Myocyte (in vitro differentiated cells): ENCODE measurements at places on chromosomes 5 and 9.

- DNase-seq: no peak
Measured at GRCh38 chr5:135843571-135844337, 9.3 kb downstream of the SLC25A48 start.

DNA sequence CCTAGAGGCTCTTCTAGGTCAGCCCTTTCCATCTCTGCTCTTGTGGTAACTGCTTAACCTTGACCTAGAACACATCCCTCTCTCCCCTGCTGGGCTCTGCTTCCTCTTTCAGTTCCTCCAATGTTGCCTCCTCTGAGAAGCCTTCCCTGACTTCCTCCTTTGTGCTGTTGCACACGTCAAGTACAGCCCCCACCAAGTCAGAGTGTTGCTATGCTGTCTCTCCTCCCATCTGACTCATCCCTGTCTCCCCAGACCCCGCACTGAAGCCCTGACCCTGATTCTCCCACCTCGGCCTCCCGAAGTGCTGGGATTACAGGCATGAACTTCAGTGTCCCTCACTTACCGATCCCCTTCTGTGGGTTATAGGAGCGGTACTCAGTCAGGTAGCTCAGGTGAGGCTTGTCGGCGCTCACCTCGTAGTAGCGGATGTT, 10.4 kb upstream of the TRIM14 start:
- DNase-seq: no peak

- DNase-seq: no peak
Measured at GRCh38 chr5:57791875-57792274, 309.3 kb upstream of the ACTBL2 start.

DNA sequence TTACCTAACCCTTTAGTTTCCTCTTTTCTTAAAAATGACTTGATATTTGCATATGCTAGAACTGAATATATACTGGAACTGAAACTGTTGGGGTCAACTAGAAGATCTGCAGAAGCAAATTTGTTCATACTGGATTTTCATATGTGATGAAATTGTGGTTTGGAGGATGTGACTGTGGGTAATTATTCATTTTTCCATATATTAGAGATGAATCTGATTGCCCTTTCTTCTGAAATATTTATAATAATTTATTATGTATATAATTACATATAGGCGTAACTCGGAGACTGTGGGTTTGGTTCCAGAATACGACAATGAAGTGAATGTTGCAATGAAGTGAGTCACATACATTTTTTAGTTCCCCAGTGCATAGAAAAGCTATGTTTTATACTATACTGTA, 149.1 kb downstream of the ATP10B start:
- DNase-seq: no peak

- peak; percentile 55 for DNase-seq
Measured at GRCh38 chr5:159777049-159777660, 139.1 kb upstream of the ADRA1B start.

GRCh38 chr5:153489611-153490010, 859 bp upstream of the GRIA1 start:
- no peak for DNase-seq

DNA sequence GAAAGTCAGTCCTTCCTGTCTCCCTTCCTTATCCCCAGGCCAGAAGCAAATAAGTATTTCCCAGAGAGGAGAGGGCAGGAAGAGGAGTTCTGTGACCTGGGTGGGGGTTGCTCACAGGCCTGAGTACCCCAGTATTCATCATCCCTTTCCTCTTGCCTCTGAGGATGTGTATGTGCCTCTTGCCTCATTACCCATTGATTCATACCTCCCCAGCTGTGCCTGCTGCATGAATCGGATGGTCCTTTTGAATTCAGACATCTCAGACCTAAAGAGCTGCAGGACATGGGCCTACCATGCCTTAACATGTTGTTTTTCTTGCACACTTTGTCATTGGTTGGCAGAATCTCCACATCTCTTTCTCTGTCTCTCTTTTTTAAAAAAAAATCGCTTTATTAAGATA, 112.8 kb upstream of the SHB start:
- no peak for DNase-seq

DNA sequence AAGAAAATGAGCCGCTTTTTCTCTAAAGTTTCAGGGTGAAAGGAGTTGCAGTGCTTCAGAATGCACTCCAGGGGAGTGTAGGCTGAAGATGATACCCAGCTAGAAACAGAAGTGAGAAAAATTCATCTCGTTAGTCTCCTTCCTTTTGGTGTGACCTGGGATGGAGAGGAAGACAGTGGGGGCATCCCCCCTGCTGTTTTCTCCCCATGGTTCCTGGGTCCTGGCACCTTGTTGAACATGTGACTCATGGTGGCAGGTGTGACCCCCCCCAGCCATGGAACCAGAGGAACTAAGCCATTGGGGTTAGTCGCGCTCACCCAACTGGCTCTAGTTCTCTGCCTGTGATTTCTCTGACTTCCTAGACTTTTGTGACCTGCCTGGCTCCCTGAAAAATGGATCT, 424.6 kb downstream of the CSNK1G3 start:
- no peak for DNase-seq

DNA sequence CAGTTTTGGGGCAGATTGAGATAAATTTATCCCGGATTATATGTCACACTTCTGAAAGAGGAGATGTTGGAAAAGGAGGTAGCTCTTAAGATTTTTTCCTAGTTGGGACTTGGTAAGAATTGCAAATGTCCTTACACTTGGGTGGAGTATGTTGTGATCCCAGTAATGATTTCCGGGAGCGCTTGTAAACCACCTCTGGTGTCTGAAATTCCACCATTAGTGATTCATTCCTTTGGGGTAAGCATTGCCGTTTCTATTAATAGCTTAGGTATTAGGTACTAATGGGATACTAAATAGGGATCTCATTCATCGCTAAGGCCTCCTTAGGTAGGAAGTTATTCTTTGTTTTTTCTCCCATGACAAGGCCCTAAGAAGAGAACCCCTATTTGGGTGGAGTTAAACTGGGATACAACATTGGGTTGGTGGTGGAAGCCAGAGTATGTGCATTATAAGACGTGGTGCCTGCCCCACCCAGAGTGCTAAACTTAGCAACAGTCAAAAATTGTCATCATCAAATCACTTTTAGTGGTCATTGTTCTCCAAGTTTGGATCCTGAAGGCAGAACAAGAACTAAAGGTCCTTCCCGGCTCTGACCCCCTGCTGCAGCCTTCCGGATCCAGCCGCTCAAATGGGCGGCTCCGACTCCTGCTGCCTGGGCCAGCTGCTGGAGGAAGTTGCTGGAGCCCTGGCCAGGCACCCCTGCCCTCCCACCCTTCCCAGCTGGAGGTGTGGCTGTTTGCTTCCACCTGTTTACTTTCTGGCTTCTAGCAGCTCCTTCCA, 31.7 kb upstream of the DAB2IP start:
- DNase-seq: no peak

DNA sequence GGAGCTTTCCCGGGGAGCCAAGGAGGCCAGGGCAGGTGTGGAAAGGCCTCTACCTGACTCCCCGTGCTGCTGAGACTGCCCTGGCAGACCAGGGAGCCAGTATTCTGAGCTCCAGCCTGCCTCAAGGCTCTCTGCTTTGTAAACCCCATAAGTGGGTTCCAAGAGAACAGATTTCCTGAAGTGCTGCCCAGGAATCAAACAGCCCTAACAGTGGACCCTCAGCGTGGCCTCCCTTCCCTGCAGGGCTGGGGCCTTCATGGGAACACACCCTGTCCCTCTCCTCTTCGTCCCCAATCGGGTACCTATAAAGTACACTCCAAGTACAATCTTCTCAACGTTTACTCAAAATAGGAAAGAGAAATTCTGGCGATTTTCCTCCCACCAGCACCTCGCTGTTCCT, 252.5 kb downstream of the FSTL4 start:
- no peak for DNase-seq

GRCh38 chr5:142814122-142814521, 43.9 kb downstream of the ARHGAP26 start:
- no peak for DNase-seq

DNA sequence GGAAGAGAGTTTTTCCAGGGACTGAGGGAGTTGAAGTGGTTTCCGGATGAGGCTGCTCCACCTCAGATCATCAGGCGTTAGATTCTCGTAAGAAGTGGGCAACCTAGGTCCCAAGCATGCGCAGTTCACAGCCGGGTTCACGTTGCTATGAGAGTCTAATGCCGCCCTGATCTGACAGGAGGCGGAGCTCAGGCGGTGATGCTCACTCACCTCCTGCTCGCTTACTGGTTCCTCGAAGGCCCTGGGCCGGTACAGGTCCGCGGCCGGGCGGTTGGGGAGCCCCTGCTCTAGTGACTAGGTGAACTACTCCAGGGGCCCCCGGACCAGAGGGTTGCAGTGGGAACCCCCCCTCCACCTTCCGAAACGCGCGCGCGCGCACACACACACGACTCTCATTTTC, 997 bp upstream of the RNF130 start:
- no peak for DNase-seq

DNA sequence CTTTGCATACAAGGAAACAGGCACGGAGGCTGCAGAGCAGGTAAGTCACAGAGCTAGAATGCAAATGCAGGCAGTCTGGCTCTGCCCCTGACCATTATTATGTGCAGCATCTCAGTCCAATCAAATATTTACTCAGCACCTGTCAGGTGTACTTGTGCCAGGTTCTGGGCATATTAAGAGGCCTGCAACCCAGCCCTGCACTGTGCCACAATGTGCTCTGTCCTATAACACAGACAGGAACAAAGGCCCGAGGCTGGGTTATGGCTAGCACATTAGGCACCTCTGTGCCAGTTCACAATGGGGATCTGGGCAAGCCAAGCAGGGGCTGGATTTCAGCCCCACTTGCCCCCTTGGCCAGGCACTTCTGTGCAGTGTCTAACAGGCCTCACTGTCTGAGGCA, 14.0 kb downstream of the ARL15 start:
- DNase-seq: no peak

DNA sequence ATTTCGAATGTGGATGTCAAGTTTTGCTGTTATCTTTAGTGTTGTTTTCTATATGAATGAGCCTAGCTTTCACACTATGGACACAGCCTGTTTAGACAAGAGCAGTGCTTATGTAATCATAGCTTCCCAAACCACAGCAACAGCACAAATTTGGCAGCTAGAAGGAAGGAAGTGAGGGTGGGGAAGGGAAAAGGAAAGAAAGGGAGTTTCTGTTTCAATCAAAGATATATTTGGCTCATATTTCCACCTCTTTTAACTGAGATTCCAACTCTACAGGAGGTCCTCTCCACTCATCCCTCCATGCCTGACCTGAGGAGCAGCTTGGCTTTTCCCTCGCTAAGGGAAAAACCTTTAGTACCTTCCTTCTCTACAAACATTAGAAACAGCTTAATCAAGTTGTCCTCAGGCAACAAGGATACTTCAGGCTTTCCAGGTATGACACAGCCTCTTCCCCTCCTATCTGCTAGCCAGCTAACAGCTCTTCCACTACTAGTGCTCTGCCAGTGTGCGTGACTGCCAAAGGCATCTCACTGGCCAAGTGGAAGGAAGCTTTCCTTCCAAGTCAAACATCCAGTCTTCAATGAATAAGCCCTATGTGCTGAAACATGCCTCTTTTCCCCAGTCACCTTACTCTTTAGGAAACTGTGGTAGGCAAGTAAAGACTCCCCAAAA, 268.6 kb upstream of the PTGER4 start:
- peak; percentile 61 for DNase-seq

DNA sequence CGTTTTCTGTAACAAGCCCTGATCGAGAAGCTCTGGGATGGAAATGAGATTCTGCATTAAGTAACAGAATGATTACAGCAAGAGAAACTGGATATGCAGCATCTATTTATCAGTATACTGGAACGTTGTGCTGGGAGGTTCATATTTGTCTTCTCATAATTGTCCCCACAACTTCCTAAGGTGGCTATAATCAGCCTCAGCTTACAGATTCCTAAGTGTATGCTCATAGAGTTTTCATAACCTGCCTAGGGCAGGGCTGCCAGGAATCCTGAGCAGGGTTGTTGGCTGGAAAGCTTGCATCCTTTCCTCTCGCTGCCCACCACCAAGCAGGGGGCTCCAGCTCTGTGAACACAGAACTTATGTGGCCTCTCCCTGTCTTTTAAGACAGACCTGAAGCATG, 70.2 kb downstream of the FNBP1 start:
- no peak for DNase-seq

- DNase-seq: peak; percentile 25
Measured at GRCh38 chr9:108322326-108323098, 533.3 kb downstream of the ACTL7B start.

- peak; percentile 3 for DNase-seq
Measured at GRCh38 chr5:161548487-161549094, 2.1 kb upstream of the GABRB2 start.

DNA sequence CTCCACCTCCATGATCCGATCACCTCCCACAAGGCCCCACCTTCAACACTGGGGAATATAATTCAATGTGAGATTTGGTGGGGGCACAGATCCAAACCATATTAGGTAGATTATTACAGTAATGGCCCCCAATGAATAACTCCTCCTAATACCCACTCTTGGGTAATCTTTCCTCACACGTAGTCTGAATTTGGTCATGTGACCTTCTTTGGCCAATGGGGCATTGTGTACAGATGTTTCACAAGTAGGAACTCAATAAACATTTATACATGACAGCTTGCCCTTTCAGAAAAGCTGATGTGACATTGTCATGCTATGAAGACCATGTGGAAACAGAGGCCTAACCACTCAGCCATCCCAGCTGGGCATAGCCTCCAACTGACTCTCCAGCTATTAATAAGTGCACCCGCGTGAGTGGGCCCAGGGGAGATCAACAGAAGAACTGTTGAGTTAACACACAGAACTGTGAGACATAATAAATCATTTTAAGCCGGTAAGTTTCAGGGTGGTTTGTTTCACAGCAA, 10.6 kb downstream of the GPR150 start:
- DNase-seq: peak; percentile 77

DNA sequence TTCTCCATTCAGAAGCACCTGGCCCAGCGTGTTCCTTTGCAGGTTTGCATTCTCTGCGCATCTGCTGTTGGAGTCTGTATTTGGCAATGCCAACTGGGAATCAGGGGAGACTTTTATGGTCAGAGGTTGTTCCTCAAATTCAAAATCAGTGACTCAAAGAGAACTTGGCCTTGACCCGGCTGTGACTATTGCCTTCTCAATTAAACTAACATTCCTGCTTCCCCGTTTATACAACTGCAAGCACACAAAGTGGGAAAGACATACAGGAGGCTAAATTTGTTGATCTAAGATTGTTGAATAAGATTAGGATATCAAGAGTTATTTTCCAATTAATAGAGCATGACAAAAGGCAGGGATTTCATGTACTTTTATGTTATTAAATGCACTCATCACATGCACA, 402.4 kb upstream of the IRX2 start:
- no peak for DNase-seq

GRCh38 chr9:126524353-126525077, 89.2 kb upstream of the LMX1B start:
- no peak for DNase-seq

DNA sequence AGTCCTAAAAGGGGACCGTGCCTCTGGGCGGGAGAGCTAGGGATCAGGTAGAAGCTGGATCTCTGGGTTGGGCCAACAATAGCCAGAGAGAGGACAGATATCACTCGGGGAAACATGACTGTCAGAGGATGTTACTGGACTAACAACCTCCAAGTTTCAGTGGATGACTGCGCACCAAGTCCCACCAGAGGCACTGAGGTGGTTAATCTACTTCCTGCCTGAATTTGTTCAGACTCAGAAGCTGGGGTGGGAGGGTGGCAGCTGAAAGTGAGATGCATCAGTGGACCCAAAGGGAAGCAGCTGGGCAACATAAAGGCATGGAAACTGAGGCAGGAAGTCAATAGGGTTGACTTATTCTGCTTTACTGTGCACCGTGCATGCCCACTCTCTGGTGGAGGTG, 130.1 kb upstream of the SLC44A1 start:
- no peak for DNase-seq

- DNase-seq: peak; percentile 87
Measured at GRCh38 chr9:97703437-97704344, 6.6 kb upstream of the XPA start.
